ENCODE measurements at places on chromosomes 2 and 18.

GRCh38 chr2:200329384-200329783, 22.9 kb downstream of the SPATS2L start:
- no peak for DNase-seq

DNA sequence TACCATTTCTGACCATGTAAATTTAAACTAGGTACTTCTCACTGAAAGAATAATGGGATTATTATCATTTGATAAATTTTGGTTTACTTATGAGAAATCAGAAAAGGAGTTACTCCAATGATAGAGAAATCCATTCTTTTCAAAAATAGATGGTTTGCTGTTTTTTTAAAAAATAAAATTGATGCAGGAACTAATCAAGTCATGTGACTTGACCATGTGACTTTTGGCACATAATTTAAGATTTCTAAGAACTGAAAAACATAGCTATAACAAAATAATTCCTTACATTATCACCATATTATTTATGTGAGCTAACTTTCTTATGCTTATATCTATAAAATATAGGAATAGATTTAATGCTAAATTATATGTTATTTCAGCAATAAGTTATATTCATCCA, 247.1 kb upstream of the FIGN start:
- DNase-seq, result no peak

DNA sequence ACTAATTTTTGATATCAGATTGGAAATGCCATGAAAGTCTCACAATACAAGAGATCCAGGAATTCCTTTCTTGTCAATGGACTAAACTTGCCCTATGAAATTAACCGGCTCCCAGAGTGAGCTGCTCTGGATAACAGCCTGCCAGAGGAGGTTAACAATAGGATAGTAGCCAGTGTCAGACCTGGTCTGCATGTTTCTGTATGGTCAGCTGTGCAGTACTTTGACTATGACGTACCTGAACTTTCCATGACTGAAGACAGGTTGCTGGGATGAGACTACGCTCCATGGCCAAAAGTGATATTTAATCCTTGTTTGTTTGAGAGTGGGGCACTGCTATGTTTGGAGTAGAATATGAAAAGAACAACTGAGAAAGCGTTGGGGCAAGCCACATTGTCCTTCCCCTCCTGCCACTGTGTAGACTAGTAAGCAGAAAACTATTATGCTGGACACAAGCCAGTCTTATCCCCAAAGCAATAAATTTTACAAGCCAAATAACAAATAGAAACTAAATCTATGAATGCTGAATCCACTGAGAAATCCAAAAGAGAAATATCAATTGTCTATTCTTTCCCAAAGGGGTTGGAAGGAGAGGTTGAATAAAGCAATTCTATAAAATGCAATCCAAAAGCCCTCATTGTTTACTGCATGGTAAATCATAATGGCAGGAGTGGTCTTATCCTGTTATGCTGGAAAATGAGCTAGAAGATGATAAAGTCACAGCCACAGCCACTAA, 115.5 kb upstream of the CYP26B1 start:
- DNase-seq, result no peak

GRCh38 chr2:203675086-203675485, 31.4 kb upstream of the CD28 start:
- no peak for DNase-seq

Measured in activated naive CD4-positive, alpha-beta T cell (primary cell).